ENCODE measurements at places on chromosomes 3 and 15.

GRCh38 chr15:57969355-57969754 is 96.2 kb downstream of the ALDH1A2 start:
- DNase-seq, result no peak

DNA sequence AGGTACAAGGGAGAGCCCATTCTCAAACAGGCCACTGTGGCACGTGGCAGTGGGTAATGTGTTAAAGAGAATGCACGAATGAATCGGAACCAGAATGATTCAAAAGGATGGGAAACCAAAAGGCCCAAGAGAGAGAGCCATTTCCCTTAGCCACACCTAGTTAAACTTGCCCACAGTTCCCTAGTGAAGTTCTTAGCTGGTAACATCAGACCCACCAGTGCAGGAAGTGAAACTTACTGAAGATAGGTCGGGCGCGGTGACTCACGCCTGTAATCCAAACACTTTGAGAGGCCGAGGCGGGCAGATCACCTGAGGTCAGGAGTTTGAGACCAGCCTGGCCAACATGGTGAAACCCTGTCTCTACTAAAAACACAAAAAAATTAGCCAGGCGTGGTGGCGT is 97.1 kb downstream of the MEX3B start:
- DNase-seq, result no peak

- DNase-seq, result no peak
These were observed 143.8 kb downstream of the ATP10A start for GRCh38 chr15:25719101-25719985.

- no peak for DNase-seq
These were observed 34.0 kb downstream of the SPTSSB start for GRCh38 chr3:161337311-161337710.

Measured in HS-27A (cell line).